Activated naive CD8-positive, alpha-beta T cell treated with anti-CD3 and anti-CD28 coated beads, Interleukin-2, amount 10 ng/mL, durations not matched to agents 7 days and 5 days (primary cell): ENCODE measurements at places on chromosomes 12 and 14.

DNA sequence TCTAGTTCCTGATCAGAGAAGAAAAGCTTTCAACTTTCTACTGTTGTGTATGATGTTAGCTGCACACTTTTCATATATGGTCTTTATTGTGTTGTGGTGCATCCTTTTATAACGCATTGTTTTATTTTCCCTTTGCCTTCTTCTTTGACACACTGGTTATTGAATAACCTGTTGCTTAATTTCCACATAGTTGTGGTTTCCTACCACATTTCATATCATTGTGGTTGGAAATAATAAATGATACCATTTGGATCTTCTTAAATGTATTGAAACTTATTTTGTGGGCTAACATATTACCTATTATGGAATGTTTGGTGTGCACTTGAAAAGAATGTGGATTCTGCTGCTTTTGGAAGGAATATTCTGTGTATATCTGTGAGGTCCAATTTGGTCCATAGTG lies 64.9 kb downstream of the GPHN start:
- DNase-seq: no peak

- no peak for DNase-seq
Observed at GRCh38 chr12:106758349-106759110, 16.0 kb upstream of the RIC8B start.

GRCh38 chr12:26345471-26346003 lies 150.2 kb downstream of the SSPN start:
- no peak for DNase-seq

GRCh38 chr12:90167518-90168208 lies 459.0 kb upstream of the ATP2B1 start:
- DNase-seq: no peak

GRCh38 chr12:55244309-55244708 lies at the start of gene OR6C74:
TSS of gene OR6C74 (plus strand) at chr12:55244609. CDS start at chr12:55247288, 2,679 bp downstream.
- DNase-seq: no peak
